Hematopoietic multipotent progenitor cell treated with erythropoietin and hydrocortisone succinate and interleukin-3 and kit ligand, for 15 days (in vitro differentiated cells): ENCODE measurements at places on chromosomes 2 and 18.

DNA sequence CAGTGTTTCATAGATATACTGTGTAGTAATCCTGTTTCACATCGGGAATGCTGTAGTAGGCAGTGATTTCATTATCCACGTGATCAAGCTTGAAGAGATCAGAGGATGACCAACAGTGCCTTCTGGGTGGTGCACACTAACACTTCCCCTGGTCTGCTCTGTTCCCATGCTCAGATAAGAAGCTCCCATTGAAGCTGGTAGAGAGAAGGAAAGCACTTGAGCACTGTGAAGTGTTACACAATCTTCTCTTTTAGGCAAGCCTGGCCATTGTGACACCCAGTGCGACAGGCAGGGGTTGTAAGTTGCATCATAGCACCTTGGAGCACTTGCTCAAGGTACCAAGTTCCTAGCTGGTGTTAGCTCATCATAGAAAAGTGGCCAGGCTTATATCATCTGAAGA is 30.6 kb upstream of the GPD2 start:
- no peak for DNase-seq

GRCh38 chr2:4679391-4679790 is 976.0 kb downstream of the DCDC2C start:
- no peak for DNase-seq

DNA sequence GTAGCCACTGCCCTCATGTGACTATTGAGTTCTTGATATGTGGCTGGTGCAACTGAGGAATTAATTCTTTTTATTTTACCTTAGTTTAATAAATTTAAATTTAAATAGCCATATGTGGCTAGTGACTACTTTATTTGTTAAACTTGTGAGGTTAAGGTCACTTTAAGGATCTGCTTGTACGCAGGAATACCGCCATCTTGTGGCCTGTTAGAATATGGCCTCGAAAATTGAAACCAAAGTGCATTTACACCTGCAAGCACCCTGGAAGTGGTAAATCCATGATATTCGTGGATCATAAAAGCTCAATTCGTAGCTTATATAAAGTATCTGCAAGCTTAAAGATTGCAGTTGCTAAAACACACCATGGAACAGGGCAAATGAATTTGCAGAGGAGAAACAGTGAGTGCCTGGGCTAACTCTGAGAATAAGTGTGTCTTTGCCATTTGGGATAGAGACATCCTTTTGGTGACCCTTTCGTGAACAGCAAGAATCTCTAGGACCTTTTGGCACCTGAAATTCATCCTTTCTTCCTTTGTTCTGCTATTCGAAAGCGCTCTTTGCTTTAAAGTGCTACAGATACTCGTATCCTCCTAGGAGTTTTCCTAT is 59.9 kb upstream of the REG3A start:
- peak; percentile 18 for DNase-seq

GRCh38 chr2:149049142-149049541 is 10.6 kb downstream of the LYPD6B start:
- no peak for DNase-seq

- DNase-seq: no peak
Measured at GRCh38 chr2:120613742-120614571, 121.7 kb upstream of the GLI2 start.

GRCh38 chr2:81396417-81397019 is 1092.0 kb upstream of the LRRTM1 start:
- DNase-seq: no peak

GRCh38 chr2:109297566-109298490 is 168.8 kb downstream of the SH3RF3 start:
- no peak for DNase-seq

DNA sequence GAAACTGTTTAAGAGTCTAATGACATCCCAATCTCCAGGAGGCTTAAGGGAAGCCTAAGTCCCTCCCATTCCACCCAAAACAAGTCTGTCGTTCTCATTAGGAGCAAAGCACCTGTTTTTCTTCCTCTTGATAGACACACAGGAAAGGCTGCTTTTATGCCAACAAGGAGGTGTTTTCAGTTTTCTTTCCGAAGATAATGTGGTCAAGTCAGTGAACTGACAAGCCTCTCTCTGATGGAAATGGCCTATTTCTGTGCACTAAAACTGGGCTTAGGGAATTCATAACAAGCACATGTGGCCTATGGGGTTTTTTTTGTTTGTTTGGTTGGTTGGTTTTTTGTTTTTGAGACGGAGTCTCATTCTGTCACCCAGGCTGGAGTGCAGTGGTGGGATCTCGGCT is 36.2 kb downstream of the FBLN7 start:
- DNase-seq: no peak
